ENCODE measurements at places on chromosomes 5 and 9.
A peak's percentile ranks its signal among the peaks of the same experiment; 100 is the strongest.

- DNase-seq: no peak
These were observed 1.3 kb upstream of the ERMP1 start for GRCh38 chr9:5834214-5834613.

DNA sequence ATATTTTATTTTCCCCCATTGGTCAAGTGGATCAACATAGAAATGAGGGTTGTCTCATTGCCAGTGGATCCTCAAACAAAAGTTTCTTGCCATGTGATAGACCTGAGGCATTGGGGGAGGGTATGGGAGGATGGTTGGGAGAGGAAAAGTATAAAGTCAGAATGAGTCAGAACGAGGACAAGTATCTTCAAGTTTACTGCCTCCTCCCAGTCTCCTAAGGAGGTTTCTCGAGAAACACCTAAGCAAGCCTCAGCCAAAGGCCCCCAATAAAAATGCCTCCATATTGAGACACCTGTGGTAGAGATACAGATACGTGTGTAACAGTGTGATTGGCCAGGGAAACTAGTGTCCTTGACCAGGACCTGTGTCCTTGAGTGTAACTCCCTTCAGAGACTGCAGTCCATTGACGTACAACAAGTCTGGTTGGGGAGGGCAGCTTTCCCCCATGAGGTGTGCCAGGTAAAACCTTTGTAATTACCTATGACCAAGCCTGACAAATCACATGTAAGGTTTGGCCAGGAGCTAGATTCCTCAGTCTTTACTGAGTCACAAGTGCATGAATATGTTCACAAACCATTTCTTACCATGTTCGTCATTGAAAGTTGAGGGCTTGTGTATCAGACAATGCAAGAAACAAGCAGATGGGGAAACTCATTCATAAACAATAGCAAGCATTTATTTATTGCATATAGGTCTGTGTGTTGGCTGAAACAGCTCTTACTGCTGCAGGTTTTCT is 198.6 kb upstream of the SH3GL2 start:
- no peak for DNase-seq

DNA sequence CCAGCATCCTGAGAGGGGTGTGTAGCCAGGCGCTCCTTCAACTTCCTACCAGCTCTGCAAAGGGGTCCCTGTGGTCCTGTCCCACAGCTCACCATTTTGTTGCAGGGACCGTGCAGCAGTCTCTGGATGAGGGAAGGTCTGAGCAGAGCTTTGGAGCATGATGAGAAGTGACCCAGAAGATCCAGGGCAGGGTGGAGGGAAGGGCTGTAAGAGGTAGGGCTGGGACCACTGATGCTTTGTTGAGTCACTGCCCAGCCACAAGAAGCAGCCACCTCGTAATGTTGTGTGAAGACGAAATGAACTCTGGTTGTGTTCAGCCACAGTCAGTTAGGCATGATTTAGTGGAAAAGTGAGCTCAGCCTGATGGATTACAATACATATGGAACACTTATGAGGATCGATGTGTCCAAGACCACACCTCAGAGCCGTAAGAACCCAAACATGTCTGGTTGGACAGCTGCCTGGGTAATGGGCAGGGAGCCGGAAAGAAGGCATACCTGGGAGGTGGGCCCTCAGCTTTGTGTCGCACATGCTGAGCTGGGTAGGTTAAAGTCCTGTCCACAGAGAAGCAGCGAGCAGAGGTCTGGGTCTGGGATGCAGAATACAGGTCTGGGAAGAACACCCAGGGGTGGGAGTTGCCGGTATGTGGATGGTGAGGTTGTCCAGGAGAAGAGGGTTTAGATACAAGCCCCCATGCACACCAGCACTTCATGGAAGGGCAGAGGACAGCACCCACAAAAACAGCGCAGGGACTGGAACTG is 250.1 kb downstream of the GADD45G start:
- no peak for DNase-seq

DNA sequence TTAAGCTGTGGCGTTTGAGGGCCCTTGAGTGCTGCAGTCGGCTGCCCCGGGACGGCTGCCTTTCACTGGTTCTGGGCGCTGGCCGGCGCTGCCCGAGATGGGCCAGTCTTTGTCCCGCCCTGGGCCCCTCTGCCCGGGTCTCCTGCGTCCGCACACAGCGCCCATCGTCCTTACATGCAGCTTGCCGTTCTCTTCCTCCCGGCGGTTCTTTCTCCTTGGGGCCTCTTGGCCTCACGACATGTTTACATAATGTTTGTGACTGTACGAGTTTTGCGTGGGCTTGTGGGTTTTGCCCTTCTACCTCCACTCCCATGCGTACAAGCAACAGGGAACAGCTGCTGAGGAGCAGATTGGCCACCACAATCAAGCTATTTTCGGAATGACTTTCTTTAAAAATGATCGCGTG is 618 bp downstream of the TNPO1 start:
- DNase-seq: peak; percentile 18

GRCh38 chr5:20949636-20950035 is 961.6 kb upstream of the CDH18 start:
- DNase-seq: no peak

- no peak for DNase-seq
These were observed 34.8 kb upstream of the PANK3 start for GRCh38 chr5:168613996-168614395.

DNA sequence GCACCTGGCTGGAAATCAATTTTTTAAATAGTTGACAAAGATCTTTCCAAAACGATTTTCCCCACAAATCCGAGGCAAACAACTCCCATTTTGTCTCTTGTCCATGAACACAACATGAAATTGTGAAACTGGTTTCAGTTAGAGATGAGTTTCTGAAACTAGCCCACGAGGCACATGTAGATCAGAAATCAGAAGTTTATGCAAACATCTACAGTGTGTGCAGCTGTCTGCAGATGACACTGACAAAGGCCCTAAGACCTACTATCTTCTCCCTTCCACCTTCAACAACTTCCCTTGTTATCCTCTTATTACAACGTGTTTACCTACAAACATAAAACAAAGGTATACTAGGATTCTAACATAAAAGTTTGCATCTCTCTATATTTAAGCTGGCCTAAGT is 183.3 kb downstream of the DIRAS2 start:
- DNase-seq: no peak

- no peak for DNase-seq
These were observed 416.1 kb upstream of the TRPC7 start for GRCh38 chr5:136781464-136781863.

GRCh38 chr5:39055027-39055767 is 19.0 kb downstream of the RICTOR start:
- DNase-seq: no peak

GRCh38 chr9:137671196-137671538 is 52.4 kb downstream of the EHMT1 start:
- no peak for DNase-seq

DNA sequence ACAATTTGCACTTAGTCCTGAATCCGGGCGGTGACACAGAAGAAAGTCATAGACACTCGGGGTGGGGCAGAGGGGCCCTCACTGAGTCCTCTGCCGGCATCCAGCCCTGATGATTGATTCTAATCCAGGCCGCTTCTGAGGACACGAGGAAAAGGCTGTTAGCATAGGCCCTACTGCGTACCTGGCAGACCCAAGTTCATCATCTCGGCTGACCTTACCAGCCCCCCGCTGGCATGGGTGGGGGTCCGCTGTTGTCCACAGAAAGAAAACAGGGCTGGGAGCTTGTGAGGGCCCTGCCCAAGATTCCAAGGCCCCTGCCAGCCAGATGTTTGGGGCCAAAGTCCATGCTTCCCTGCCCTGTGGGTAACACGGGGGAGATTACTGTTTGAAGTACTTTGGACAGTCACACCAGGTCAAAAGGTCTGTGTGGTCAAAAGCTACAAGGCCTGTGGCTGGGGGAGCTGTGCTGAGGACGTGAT is 24.5 kb downstream of the ERGIC1 start:
- DNase-seq: no peak

DNA sequence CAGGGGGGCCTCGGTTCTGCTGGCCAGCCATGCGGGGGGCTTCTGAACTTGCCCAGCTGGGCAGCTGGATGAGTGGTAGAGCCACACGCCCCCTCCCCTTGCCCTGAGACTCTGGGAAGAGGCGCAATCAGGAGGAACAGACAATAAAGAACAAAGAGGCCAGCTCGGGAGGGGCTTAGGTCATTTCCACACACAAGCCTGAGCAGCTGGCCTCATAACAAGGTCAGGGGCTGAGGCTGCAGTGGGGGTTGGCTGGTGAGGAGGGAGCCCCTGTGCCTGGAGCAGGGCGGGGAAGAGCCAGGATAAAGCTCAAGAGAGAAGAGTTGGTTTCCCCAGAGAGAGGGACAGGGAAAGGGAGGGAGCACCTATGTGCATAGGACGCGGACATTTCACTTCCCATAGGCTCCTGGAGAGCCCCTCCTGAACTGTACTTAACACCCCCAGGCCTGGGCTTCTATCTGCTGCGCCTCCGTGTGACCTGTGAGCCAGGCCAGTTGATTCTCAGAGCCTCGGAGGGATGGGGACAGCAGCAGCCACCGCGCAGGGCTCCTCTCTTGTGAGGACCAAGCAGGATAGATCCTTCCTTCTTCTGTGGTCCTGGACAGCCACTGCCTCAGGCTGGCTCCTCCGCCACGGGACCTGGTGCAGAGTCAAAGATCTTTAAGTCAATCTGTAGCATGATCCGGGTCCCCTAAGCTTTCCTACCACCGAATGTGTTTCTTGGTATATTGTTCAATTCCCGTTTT is 75.3 kb upstream of the GGTA1 start:
- no peak for DNase-seq

DNA sequence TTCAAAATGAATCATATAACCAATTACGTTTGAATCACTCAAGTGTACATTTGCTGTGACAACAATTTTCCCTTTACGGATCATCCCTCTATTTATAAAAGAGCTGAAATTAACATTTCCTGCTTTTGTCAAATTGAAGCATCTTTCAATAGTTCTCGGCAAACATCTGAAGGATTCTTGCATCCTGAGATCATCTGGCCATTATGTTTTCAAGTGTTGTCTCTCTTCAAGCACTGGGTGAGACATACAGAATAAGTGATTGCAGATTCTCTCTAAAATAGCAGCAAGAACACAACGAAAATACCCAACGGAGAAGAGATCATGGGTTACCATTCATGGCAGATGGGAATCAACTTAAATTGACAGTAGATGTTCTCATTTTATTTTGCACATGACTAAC is 283.4 kb upstream of the GRAMD2B start:
- DNase-seq: no peak

DNA sequence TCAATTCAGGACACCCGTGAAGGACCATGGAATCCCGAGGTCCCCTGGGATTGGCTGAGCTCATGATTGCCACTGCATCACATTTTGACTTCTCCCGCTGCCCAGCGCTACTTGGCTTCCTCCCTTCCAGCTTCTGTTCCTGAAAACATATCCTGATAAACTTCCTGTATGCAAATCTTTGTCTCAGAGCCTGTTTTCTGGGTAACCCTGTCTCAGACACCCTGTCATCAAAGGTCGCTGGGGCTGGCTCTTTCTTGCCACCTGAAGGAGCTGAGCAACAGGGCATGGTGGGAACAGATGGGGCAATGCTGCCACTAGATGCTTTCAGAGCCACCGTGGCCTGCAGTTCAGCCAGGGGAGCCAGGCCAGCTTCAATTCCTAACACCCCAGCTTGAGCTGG is 154.3 kb upstream of the TBC1D2 start:
- no peak for DNase-seq

- DNase-seq: no peak
These were observed 73.0 kb upstream of the OLFM1 start for GRCh38 chr9:135014311-135015010.

- DNase-seq: no peak
These were observed 8.8 kb upstream of the TENT4A start for GRCh38 chr5:6704361-6704851.

- no peak for DNase-seq
These were observed 36.6 kb upstream of the MYORG start for GRCh38 chr9:34413231-34413852.

DNA sequence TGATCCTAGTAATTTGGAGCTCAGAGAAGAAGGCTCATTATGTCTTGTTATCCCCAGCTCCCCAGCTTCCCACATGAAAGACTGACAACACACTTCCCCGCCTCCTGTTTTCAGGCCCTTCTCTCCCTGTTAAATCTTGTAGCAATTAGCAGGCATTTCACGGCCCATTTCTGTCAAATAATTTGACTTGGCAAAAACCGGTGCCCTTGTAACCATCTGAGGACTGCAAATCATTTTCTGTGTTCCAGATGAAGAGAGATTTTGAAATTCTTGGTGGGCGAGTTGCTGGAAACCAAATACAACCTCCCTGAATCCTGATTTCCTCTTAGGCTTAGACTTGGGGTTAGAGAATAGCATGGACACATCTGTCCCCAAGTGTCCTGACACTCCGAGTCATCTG is 109.7 kb downstream of the MSX2 start:
- no peak for DNase-seq

GRCh38 chr5:65462139-65462705 is 19.5 kb downstream of the ADAMTS6 start:
- no peak for DNase-seq

- DNase-seq: no peak
These were observed 247.7 kb downstream of the PJA2 start for GRCh38 chr5:109161914-109162683.

DNA sequence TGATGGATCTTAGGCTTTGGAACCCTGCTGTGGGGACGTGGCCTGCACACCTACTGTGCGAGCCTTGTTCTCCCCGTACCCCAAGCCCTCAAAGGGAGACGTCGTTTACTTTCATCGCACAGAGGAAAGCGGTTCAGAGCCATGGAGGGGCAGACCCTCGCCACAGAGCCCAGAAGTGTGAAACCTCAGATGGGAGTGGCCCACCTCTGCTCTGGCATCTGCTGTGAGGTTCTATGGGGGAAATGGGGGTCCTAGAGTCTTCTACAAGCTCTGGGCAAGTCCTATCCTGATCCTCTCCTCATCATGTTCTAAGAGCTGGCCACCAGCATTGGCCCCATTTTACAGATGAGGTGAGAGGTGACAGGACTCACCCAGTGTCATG is 3.7 kb upstream of the RNF44 start:
- no peak for DNase-seq

GRCh38 chr9:99748266-99748665 is 73.4 kb upstream of the NR4A3 start:
- DNase-seq: no peak

- no peak for DNase-seq
These were observed 105.1 kb downstream of the PHF2 start for GRCh38 chr9:93681269-93682154.

- DNase-seq: no peak
These were observed 7.8 kb downstream of the RAPGEF1 start for GRCh38 chr9:131732061-131732526.

DNA sequence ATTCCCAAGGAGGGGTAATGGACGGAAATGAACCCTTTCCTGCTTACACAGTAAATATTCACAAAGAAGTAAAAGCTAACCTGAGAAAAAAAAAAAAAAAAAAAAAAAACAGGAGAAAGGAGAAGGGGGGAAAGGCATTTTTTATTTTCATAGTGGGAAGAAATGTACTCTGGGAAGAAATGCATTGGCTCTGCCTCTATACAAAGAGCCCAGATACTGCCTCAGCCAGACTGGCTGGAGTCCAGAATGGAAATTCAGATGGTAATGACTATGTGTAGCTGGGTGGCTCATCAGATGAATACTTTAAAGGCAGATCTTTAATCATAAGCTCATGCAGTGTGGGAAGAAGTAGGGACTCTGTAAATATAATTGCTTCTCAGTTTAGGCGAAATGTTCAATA is 124.9 kb upstream of the ZNF608 start:
- DNase-seq: no peak

Data from fibroblast of the conjunctiva (primary cell).